Activated CD8-positive, alpha-beta T cell treated with anti-CD3 and anti-CD28 coated beads, Interleukin-2, amount 10 ng/mL, durations not matched to agents 7 days and 5 days (primary cell): ENCODE measurements at places on chromosomes 16 and 17.
A peak's percentile ranks its signal among the peaks of the same experiment; 100 is the strongest.

DNA sequence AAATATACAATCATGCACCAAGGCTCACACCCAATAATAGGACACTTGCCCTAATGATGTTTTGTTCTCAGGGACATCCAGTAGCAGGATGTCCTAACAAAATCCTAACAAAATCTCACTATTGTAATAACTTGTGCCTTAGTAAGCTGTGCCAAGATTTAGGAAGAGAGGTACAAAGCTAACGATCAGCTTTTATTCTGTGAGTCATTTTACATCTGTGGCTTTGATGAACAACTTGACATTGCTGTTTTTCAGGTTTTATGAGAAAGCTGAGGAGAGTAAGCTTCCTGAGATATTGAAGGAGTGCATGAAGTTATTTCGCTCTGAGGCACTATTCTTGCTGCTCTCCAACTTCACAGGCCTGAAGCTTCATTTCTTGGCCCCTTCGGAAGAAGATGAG, 18.9 kb downstream of the OGFOD1 start:
- H3K36me3 ChIP-seq, result peaks cover 65% of the 10 kb centered on the region
- no peak overlapping the region for H3K4me3 ChIP-seq

DNA sequence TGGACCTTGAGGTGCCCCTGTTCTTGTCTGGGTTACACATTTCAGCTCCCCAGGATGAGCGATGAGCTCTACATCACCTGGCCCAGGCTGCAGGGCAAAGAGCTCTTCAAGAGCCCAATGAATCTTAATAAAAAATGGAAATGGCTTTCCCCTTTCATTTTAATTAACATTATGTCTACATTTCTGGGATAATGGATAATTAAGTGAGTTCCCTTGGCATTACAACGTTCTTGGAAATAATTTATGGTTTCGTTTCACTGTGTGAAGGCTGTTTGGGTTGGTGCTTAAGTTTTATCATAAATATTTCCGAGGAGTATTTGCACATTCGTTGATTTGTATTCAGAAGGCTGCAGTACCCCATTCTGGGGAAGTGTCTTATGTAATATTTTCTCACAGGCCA, 678.3 kb upstream of the EEF2KMT start:
- no peak overlapping the region for H3K4me3 ChIP-seq
- H3K27me3 ChIP-seq, result no peaks in the 10 kb centered on the region
- H3K4me1 ChIP-seq, result no peaks in the 10 kb centered on the region
- DNase-seq, result no peak
- H3K27ac ChIP-seq, result no peak overlapping the region

- H3K4me3 ChIP-seq, result peak overlapping the region; percentile 98
- peaks cover 34% of the 10 kb centered on the region for H3K36me3 ChIP-seq
Observed at GRCh38 chr16:89973235-89973634, 24.7 kb downstream of the DEF8 start.

- H3K27me3 ChIP-seq, result no peaks in the 10 kb centered on the region
- H3K27ac ChIP-seq, result no peak overlapping the region
- DNase-seq, result no peak
- no peaks in the 10 kb centered on the region for H3K4me1 ChIP-seq
- H3K36me3 ChIP-seq, result peaks cover 20% of the 10 kb centered on the region
Observed at GRCh38 chr16:75035410-75035968, 36.7 kb downstream of the ZNRF1 start.

DNA sequence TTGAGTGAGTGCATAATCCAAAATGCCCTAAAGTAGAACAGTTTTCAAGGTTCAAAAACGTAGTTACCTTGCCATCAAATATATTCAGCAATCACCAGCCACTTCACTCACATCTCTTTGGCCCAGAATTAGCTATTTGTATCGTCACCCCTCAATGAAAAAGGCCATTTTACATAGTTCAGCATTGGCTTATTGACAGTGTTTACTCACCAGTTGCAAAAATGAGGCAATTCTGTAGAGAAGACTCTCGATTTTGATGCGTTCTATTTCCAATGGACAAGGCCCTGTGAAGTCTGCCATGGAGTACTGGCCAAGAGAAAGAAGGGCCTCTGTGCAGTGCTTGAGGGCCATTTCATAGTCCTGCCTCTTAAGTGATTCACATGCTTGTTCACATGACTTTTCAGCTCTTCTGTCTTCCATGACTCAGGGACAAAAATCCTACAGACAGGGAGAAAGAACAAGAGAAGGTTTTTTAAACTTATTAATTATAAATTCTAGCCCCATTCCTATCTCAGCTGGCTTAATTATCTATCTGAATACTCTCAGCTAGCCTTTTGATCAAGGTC, 26.5 kb downstream of the HELZ start:
- DNase-seq, result no peak
- H3K27ac ChIP-seq, result no peak overlapping the region
- no peaks in the 10 kb centered on the region for H3K27me3 ChIP-seq
- H3K4me3 ChIP-seq, result no peak overlapping the region

- H3K4me3 ChIP-seq, result no peak overlapping the region
- no peak overlapping the region for H3K27ac ChIP-seq
- H3K36me3 ChIP-seq, result no peaks in the 10 kb centered on the region
- no peaks in the 10 kb centered on the region for H3K4me1 ChIP-seq
- DNase-seq, result no peak
Observed at GRCh38 chr16:54654429-54654828, 276.2 kb upstream of the IRX5 start.

DNA sequence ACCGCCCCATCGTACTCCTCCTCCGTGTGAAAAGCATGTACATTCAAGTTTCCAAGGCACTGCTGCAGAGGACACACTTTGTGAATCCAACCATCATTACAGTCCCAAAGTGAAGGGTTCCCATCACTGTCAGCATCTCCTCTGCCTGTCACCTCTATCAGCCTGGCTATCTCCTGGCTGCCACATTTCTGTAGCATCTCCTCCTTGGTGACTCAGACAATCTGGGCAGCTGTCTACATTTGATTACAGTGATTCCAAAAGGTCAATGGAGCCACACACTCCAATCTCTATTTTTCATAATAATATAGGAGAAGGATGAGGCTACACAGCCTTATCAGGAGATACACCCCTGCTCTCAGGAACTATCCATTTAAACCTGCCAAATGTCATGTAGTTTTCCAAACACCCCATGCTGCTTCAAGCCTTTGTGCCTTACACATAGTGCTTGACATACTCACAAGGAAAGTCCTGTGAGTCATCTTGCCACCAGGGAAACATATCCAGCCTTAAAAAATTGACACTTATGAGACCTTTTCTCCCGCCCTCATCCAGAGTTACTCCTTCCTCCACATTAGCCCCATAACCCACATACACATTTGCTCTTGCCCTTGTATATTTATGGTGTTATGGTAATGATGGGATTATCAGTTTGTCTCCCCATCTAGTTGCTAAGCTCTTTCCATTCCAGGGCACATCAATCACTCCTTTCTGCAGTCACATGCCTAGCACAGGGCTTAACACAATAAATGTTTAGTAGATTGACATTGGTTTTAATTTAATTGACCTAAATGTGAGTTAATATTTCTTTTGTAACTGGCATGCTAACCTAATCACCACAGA, 250.1 kb upstream of the CDH5 start:
- H3K4me3 ChIP-seq, result no peak overlapping the region
- no peaks in the 10 kb centered on the region for H3K4me1 ChIP-seq
- H3K36me3 ChIP-seq, result no peaks in the 10 kb centered on the region
